ENCODE measurements at places on chromosomes 2 and 18. TPM values are rescaled to one million over a fixed set of nuclear protein-coding genes. Genes with fewer than 3 reads are reported as not detected.
A peak's percentile ranks its signal among the peaks of the same experiment; 100 is the strongest.

- no peak for DNase-seq
Measured at GRCh38 chr2:130764821-130765115, 9.4 kb downstream of the AMER3 start.

- no peak for DNase-seq
Measured at GRCh38 chr2:100470898-100471514, 724 bp downstream of the NMS start.

GRCh38 chr18:10027031-10027430, 113.2 kb downstream of the VAPA start:
- DNase-seq: no peak

DNA sequence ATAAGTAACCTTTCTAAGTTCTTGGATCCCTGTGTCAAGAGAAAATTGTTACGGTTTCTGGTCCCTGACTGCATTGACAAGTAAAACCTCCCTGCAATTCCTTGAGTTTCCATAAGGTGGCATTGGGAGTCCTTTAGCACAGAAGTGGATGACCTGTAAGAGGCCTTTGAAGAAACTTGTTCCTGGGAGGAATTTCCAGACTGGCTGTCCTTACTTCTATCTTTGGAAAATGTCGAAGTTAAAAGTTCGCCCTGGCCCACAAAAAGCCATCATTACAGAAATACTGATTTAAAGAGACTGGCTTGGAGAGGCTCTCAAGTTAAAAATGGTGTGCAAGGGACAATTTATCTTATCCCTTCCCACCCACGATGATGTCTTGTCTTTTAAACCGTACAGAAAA, 218.4 kb downstream of the CDH20 start:
- peak; percentile 82 for DNase-seq

DNA sequence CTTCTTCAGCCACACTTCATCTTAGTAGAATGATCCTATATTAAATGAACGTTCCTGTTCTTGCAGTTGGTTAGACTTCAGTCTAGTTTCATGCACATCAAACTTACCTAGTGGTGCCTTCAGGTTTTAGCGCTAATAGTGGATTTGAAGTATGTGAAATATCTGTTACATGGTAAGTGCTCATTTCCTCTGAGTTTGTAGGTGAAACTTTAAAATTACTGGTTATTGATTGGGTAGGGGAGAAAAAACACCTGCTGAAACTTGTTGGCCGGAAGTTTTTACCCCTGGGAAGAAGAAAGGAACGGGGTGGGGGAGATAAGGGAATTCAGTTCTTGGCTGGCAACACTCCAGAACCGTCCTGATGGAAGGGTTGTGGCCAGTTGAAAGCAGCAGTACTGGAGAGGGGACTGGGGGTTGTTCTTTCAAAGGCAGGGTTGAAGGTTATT, 112.8 kb downstream of the SPTBN1 start:
- DNase-seq: no peak

- no peak for DNase-seq
Measured at GRCh38 chr2:171480908-171481307, 41.4 kb upstream of the CYBRD1 start.

- no peak for DNase-seq
Measured at GRCh38 chr18:59021500-59021899, 118.2 kb upstream of the SEC11C start.

MIB1 gene
- total RNA-seq: 26.3 TPM

TRIP12 gene
- total RNA-seq: 113 TPM

REG3G gene
- not detected for total RNA-seq

Data from PC-3 (cell line).